ENCODE measurements at places on chromosomes 4 and X.

DNA sequence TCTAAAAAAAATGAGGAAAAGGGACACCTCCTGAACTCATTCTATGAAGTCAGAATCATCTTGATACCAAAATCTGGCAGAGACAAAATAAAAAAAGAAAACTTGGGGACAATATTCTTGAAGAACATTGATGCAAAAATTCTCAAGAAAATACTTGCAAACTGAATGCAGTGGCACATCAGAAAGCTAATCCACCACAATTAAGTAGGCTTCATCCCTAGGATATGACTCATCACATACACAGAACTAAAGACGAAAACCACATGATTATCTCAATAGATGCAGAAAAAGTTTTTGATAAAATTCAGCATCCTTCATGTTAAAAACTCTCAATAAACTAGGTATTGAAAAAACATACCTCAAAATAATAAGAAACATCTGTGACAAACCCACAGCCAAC, 98.3 kb downstream of the FAM47B start:
- DNase-seq, result no peak

- peak; percentile 5 for DNase-seq
Measured at GRCh38 chrX:83916525-83916924, 55.6 kb downstream of the CYLC1 start.

DNA sequence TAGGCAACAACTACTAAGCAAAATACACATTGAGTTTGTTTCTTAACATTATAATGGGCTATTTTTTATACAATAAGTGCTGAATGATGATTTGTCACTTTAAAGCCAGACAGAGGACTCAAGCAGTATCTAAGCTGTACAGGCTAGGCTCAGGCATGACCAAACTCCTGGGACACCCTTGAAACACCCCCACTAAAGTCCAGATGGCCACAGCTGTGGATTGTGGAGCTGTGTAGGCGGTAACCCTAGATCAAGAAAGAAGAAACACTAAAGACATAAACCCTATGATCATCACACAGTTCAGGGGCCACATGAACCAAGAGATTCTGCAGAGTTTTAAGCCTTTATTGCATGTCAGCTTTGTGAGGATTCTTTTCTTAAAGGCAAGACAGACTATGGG, 25.1 kb downstream of the TAB3 start:
- DNase-seq, result no peak

- DNase-seq, result no peak
Measured at GRCh38 chr4:29710519-29710918, 1009.6 kb upstream of the PCDH7 start.

- no peak for DNase-seq
Measured at GRCh38 chrX:103418811-103419340, 42.5 kb downstream of the BEX3 start.

- DNase-seq, result no peak
Measured at GRCh38 chr4:148110169-148110568, 332.0 kb downstream of the NR3C2 start.

- no peak for DNase-seq
Measured at GRCh38 chr4:16140879-16141249, 57.0 kb upstream of the PROM1 start.

- peak; percentile 42 for DNase-seq
Measured at GRCh38 chrX:16695079-16695676, 17.3 kb downstream of the CTPS2 start.

DNA sequence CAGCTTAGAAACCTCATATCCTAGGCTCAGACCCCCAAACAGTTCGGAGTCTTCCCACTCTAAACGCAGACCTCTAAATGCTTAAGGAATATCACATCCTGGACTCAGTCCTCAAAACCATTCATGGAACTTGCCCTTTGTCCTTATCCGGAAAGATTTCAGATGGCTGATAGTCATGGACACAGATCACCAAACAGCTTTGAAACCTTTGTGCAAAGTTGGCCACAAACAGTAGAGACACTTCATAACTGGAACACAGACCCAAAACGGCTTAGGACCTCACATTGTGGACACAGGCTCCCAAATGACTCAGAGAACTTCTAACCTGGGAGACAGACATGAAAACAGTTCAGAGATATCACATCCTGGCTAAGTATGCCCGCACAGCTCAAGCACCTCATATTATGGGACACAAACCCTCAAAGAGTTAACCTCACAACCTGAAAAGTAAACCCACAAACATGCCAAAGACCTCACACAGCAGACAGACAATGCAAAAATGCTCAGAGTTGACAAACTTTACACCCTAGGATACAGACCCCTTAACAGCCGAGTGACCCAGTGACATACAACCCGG, 15.5 kb downstream of the SUV39H1 start:
- no peak for DNase-seq

DNA sequence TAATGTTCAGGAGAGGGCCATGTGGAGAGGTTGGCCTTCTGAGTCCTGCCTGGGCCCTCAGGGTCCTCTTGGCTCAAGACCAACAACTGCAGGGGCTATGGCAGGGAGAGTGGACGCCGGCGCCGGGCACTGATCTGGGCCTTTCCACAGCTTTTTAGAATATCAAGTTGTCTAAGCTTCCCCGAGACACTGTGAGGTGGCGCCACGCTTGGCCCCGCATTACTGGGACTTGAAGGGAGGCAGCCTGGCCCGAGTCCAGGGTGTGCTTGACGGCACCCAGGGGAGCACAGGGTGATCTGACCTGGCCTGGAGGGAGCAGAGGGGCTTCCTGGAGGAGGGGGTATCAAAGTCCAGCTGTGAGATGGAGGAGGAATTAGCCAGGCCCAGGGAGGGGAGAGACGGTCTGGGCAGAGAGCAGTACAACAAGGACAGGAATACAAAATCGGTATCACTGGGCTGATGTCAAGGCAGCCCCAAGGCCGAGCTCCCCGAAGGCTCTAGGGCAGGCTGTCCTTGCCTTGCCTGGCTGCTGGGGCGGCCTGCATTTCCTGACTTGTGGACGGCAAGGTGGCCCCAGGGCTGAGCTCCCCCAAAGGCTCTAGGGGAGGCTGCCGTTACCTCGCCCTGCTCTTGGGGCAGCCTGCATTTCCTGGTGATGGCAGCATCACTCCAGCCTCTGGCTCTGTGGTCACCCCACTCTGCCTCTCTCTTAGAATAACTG, 28.1 kb downstream of the ABLIM2 start:
- DNase-seq, result no peak

DNA sequence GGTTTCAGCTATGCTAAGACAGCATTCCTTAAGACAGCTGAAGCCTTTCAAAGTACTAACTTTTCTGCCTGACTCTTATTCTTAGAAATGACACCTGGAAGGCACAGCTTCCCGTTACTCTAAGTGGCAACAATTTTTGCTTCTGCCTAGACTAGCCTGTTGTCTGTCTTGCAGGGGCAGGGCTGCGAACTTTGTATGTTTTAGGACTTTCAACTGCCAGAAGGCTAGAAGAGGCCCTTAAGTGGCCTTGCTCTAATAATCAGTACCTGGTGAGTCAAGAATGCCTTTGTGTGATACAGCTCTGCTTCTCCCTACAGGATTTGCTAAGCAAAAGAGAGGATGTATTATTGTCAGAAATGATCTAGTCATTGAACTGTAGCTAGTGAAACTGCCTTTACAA, 30.0 kb upstream of the TFDP3 start:
- no peak for DNase-seq

- DNase-seq, result no peak
Measured at GRCh38 chr4:20305976-20306375, 54.3 kb downstream of the SLIT2 start.

GRCh38 chr4:181308476-181309312, 934.5 kb upstream of the TENM3 start:
- peak; percentile 30 for DNase-seq

GRCh38 chr4:14125375-14126129, 498.0 kb upstream of the BOD1L1 start:
- DNase-seq, result no peak

DNA sequence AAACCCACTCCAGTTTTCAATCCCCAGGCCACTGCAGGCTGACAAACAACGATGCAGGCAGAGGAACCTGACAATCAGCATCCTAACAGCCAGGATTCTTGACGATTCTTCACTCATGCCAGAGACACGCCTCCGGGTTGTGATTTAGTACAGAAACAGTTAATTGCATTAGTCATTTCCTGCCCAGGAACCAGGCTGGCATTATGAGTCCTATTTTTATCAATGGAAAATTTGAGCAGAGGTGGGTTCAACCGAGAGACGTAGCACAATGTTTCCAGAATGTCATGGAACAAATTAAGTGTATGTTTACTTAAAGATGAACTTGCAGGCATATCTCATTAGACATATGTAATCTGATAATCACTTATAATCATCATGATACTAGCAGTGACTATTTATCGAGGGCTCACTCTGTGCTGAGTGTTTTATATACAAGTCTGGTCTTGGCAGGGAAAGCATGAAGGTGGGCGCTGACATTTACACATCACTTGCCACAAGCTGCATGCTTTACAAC, 159.7 kb downstream of the NSUN7 start:
- peak; percentile 56 for DNase-seq

- no peak for DNase-seq
Measured at GRCh38 chr4:48093991-48094416, 40.0 kb downstream of the TXK start.

DNA sequence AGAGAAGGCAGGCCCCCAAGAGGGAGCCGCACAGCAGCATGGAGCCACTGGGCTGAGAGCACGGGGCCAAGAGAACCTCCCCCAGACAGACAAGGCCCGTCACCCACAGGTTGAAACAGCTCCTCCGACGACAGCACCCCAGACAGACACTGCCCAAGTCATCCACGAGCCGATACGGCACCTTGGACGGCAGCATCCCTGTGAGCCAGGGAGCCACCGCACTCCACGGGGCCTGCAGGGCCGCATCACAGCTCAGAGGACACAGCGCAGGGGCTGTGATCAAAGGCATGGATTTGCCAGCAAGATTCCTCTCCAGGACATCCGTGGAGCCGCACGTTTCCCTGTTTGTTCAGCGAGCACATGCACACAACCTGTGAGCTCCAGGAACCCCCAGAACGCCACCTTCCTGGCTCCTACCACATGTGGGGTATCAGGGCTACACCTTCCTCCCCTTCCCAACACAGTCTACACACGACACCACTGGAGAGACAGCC, 3.9 kb downstream of the CTBP1 start:
- no peak for DNase-seq

GRCh38 chr4:174697202-174697601, 131.8 kb downstream of the GLRA3 start:
- DNase-seq, result no peak

Data from NCI-H510A treated with DMSO at 0.1 percent for 48 hours (cell line).